OCI-LY7 (cell line): ENCODE measurements at places on chromosomes 7 and 10. TPM values are rescaled to one million over a fixed set of nuclear protein-coding genes. Genes with fewer than 3 reads are reported as not detected.

GRCh38 chr10:133565441-133566294 is at the start of gene SYCE1:
Gene SYCE1 (minus strand): TSS chr10:133565583. CDS start chr10:133565529, 54 bp downstream.
- DNase-seq = no peak

DNA sequence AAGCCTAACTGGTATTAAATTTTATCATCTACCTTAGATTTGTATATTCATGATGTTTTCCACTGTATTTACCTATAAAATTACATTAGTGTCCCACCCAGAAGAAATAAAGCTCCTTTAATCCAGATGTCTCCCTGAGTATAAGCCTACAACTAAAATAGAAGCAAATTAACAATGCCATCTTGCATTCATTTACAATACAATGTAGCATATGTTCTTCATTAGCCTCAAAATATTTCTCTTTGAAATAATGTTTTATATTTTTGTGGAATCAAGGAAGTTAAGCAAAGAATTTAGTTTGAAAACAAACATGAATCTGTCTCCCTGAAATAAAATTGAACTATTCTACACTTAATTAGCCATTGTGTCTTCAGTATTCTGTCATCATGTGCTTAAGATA is 112.3 kb downstream of the CACNA2D1 start:
- DNase-seq = no peak

GRCh38 chr7:123539871-123540270 is 5.5 kb upstream of the IQUB start:
- DNase-seq = no peak

DNA sequence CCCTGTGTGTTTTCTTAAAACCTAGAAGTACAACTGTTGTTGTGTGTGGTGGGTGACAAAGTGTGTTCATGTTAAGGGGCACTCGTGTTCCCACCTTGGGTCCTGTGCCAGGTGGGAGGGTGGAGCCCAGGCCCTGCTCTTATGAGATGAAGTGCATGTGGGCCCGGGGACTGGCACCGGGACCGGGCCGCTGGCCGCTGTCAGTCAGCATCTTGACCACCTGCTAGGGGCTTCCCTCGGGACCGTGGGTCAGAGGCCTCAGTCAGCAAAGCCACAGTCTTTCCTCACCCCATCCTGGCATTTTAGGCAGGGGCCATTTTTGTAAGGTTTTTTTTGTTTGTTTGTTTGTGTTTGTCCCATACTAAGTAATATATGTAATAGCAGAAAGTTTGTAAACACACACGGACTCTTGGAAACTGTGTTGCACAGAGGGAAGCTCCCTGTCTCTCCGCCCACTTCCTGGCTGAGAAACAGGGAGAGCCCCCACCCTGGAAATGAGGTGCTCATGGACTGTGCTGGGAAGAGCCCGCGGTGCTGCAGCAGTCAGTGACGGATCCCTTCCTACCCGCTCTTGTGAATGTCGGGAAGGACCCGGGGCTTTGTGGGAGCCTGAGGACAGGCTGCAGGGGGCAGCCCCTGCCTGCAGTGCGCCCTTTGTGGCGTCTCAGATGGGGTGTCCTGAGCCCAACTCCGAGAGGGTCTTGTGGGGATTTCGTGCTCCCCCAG is 13.4 kb downstream of the AGAP3 start:
- DNase-seq = no peak

DNA sequence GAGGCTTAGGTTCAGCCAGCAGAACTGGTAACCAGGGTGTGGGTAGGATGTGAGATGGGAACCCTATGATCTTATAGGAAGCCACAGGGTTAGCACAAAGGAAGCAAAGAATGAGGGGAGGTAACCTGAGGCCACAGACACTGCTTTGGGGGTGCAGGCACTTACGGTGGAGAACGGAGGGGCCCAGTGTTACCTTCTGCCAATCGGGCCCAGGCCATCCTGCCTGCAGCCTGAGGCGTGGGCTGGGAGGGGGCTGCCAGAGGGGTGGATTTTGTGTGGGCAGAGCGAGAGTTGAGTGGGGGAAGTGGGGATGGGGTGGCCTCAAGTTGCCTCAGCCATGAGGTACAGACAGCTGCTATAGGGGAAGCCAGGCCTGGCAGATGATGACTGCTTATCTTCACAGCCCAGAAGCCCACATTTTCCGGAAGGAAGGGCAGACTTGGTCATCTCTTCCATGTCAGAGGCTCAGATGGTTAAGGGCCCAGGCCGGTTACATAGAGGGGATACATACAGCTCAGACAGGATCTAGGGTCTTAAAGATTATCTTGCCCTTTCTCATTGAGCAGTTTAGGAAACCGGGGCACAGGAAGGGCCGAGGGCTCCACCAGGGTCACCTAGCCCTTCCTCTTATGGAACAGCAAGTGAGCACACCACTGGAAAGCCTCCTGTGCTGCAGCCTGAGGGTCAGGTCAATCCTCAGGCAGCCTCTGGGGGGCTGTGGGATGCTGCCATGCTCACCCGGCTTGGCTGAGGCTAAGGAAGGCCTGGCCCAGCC is 24.4 kb upstream of the VSIR start:
- DNase-seq = no peak

- DNase-seq = no peak
Observed at GRCh38 chr10:124596116-124596785, 134.6 kb downstream of the LHPP start.

DNA sequence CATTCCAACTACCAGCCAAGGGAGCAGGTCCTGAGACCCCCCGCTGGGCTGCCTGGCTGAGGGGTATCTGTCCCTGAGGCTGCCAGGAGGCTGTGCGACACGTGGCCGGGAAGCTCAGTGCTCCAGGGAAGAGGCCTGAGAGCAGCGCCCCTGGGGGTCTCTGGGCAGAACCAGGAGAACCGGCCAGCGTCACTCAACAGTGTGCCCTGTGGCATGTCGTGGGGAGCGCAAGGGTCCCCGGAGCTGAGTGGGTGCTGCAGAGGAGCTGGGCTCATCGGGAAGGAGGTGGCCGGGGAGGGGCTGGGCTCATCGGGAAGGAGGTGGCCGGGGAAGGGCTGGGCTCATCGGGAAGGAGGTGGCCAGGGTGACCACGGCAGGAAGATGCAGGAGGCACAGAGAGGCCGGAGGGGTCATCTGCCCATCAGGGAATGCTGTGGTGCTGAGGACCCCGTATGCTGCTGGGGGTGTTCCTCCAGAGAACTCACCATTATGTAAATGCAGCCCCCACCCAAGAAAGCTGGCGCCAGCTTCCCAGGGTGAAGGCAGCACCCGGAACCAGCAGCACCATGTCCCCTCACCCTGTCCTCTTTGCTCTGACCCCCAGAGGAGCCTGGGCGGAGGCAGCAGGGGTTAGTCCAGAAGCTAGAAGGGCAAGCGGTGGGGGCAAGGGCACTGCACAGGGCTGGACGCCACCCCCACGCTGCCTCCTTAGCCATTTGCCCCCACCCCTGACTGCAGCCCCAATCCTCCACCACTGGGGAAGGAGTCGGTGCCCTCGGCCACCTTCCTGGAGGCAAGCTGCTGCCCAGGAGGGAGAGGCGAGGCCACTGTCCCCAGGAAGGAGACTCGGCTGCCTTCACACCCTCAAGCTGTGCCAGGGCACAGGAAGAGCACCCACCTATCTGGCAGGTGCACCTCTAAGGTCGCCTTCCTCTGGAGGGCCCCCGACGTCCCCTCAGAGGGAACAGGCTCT is 33.3 kb downstream of the CALML3 start:
- no peak for DNase-seq

DNA sequence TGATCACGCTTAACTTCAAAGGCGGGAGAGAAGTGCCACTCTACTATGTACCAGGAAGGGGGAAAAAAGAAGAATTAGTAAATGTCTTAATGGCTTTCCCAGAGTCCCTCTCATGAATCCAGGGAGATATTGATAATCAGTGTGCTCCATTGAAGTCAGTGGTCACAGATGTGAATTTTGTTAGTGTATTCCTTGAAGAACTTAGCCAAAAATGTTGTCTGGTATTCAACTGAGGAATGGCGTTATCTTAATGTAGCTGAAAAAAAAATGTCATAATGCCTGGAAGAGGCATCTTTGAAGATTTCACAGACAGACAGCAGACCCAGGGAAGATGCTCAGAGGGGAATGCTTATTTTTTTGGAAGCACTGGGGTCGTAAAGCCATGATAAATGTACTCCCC is 250.4 kb downstream of the WDR11 start:
- no peak for DNase-seq

DNA sequence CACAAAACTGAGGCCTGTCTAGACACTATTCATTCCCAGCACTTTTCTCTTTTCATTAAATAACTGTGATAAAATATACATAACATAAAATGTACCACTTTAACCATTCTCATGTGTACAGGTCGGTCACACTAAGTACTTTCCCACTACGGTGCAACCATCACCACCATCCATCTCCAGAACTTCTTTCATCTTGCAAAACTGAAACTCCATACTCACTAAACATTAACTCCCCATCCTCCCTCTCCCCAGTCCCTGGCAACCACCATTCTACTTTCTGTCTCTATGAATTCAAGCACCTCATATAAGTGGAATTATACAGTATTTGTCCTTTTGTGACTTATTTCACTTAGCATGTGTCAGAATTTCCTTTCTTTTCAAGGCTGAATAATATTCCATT is 53.0 kb downstream of the ARHGAP12 start:
- DNase-seq = no peak

DNA sequence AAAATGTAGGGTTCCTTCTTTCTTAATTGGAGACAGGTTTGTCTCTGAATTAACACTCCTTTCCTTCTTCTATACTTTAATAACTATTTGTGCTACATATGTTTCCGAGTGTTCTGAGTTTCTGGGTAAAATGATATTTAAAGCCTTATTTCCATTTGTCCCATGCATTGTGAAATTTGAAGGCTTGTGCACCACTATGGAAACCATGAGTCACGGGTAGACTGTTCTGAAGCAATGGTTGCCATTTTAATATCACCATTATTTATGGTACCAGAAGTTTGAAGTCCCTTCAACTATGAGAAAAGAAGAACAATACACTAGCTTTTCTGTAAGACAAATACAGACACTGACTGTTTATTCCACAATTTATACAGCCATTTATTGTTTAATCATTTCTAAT is 44.7 kb upstream of the ZEB1 start:
- no peak for DNase-seq

DNA sequence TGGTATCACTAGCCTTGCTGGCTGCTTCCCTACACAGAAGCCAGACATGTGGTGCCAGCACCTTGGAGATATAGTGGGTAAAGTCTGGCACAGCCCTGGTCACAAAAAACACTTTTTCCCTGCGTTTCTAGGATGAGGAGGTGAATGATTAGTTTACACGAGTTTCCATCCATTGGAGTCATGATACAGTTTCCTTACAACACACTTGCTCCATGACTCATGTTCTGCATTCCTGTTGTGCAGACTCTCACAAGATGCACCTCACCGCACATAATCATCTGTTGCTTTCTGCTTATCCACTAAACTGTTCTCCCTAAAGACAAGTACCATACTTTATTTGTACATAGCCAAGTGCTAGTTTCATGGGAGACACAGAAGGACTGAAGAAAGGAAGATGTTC is 747.1 kb upstream of the GALNT17 start:
- DNase-seq = no peak

DNA sequence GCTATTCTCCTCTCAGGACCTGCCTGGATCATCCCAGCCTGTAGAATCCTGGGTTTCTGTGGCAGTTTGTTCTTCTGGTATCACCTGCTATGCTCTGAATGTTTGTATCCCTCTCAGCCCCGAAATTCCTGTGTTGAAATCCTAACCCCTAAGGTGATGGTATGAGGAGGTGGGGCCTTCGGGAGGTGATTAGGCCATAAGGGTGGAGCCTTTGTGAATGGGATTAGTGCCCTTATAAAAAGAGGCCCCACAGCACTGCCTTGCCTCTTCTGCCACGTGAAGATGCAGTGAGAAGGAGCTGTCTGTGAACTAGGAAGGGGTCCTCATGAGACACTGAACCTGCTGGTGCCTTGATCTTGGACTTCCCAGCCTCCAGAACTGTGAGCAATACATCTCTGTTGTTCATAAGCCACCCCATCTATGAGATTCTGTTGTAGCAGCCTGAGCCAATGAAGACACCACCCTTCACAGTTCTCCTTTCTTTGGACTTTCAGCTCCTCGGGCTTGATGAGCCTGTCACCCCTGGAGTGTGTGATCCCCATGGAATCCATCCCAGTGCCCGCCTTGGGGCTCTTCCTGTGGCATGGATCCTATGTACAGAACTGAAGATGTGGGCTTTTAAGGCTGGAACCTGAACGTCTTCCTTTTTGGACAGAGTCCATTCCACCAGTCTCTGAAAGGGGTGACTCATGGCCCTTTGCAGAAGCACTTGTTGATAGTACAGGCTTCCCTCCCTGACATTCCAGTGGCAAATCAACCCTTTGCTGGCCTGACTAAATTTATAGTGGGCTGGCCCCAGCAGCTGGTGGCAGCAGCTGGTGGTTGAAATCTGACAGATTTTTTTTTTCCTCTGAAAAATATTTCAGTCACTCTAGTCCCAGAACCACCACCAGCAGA is 138.0 kb downstream of the TACC2 start:
- no peak for DNase-seq

DNA sequence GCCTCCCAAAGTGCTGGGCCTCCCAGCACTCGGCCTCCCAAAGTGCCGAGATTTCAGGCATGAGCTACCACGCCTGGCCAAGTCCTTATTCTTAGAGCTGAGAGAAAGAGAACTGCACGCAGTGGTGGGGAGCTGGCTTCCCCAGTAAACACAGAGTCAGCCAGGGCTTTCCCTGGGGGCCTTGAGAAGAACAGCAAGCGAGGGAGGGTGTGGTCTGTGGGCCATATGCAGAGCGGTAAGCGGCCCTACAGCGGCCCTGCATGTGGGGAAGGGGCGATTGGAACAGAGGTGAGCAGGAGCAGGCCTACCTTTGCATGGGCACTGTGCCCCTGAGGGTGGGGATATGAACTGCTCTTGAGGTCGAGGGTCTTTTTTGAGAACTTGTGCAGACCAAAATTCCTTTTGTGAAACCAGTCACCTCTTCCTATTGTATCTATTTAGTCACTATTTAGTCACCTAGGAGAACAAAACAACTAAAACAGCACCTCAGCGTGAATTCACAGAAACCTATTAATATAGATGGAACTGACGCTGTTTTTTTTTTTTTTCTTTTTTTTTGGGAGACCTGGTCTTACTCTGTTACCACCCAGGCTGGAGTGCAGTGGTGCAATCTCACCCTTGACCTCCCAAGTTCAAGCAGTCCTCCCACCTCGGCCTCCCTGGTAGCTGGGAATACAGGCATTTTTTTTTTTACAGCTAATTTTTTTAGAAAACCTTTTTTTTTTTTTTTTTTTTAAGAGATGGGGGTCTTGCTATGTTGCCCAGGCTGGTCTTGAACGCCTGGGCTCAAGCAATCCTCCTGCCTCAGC is 36.9 kb upstream of the SH2D4B start:
- DNase-seq = no peak

GRCh38 chr10:58280477-58280876 is 11.5 kb downstream of the CISD1 start:
- no peak for DNase-seq

GRCh38 chr10:132397036-132397541 is at the start of gene PWWP2B:
Gene PWWP2B (plus strand): TSS chr10:132397200. CDS start chr10:132397227, 27 bp downstream.
- DNase-seq = peak; percentile 23

The SFTPA1 gene
- total RNA-seq = not detected in 2 replicates

The SPAM1 gene
- total RNA-seq = not detected in 2 replicates

The PALD1 gene
- total RNA-seq = 54.5 and 66.7 TPM in 2 replicates

The ADGRA1 gene
- total RNA-seq = not detected in 2 replicates

The SSMEM1 gene
- not detected in 2 replicates for total RNA-seq

The SHOC2 gene
- 92.2 and 109 TPM in 2 replicates for total RNA-seq

The OPTN gene
- total RNA-seq = 3.6 and 6.1 TPM in 2 replicates

The OR6V1 gene
- not detected in 2 replicates for total RNA-seq

The MAGI2 gene
- 0.13 and 0.17 TPM in 2 replicates for total RNA-seq

The STOX1 gene
- total RNA-seq = 2.5 and 2.6 TPM in 2 replicates
